ENCODE measurements at places on chromosomes 5 and 9.
A peak's percentile ranks its signal among the peaks of the same experiment; 100 is the strongest.

- DNase-seq: no peak
These were observed 7.9 kb downstream of the PLK2 start for GRCh38 chr5:58451732-58452565.

- DNase-seq: no peak
These were observed 318.2 kb downstream of the BNC2 start for GRCh38 chr9:16552252-16552651.

GRCh38 chr5:157925786-157926671, 67.1 kb upstream of the CLINT1 start:
- no peak for DNase-seq

- no peak for DNase-seq
These were observed 6.6 kb upstream of the CNOT6 start for GRCh38 chr5:180487556-180487955.

DNA sequence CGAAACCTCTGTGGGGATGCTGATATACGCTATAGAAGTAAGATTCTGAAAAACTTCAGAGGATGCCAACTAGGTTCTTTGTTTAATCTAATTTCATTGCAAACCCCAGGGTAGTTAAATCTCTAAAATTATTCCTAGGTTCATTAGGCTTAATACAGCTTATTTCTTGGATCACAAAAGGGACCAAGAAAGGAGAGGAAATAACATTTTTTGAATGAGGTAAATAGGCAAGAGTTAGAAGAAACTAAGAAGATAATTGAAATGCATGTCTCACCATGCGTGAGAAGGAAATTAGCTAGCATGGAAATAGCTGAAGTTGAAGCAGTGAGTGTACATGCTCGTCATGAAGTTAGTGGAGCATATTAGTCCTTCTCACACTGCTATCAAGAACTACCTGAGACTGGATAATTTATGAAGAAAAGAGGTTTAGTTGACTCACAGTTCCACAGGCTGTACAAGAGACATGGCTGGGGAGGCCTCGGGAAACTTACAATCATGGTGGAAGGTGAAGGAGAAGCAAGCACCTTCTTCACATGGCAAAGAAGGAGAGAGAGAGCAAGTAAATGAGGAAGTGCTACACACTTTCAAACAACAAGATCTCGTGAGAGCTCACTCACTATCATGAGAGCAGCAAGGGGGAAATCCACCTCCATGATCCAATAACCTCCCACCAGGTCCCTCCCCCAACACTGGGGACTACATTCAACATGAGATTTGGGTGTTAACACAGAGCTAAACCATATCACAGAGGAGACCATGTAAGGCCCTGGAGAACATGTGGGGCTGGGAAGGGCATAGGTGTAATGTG, 125.1 kb upstream of the OSMR start:
- DNase-seq: no peak

GRCh38 chr9:3549225-3549624, 23.4 kb upstream of the RFX3 start:
- no peak for DNase-seq

GRCh38 chr5:109250533-109251329, 159.0 kb downstream of the PJA2 start:
- DNase-seq: no peak

- no peak for DNase-seq
These were observed 192.1 kb downstream of the SPATA31D1 start for GRCh38 chr9:82180711-82181110.

- no peak for DNase-seq
These were observed 135.4 kb upstream of the MSX2 start for GRCh38 chr5:174589011-174589410.

- DNase-seq: no peak
These were observed 92.5 kb downstream of the CDH9 start for GRCh38 chr5:26945901-26946300.

DNA sequence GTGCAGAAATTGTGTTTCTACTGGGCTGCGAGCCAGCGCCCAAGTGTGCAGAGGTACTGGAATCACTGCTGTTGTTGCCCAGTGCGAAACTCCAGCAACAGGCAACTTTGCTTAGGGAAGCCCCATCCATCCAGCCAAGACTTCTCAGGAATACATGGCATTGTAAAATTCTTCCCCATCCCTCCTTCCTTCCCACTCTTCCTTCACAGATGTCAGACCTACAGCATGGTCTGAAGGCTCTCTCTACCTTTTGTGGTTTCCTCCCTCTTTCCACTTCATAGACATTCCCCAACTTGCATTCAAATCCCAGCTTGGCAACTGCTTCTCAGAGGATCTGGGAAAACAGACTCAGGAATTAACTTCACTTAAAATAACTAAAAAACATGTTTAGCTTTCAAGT, 30.4 kb downstream of the ARL15 start:
- no peak for DNase-seq

DNA sequence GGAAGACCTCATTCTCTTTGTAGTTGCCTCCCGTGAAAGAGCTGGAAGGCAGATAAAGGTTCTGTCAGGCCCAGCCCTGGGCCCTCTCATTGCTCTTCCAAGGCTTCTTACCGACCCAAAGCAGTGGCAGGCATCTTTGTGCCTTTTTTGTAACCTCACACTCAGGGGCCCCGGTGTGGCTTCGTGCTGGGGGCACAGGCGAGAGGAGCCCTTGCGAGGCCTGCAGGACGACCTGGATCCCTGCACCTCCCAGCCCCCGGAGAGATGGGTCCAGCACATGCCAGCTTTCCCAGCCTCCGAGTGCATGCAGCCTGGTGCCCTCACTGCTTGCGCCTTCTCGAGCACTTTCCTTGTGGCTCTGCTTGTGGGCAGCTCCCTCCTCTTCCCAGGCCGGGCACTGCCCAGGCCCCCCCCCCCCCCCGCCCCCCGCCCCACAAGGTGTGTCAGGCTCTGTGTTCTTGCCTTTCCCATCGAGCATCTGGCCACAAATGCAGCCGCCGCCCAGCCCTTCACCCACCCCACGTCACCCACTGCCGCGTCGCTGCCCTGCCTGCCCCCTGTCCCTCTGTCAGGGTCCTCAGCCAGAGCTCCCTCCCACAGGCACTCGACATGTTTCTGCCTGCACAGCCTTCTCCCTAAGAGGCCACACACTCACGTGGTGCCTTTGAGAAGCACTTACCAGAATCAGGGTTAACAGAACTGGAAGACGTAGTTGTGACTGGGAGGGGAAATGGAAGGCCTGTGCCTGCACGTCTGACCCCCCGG, 63.7 kb upstream of the CACNA1B start:
- no peak for DNase-seq

GRCh38 chr5:116572350-116573278, 2.0 kb downstream of the SEMA6A start:
- no peak for DNase-seq

GRCh38 chr9:125329978-125330377, 68.4 kb downstream of the GAPVD1 start:
- DNase-seq: no peak

GRCh38 chr5:114118511-114118910, 243.4 kb upstream of the KCNN2 start:
- DNase-seq: no peak

DNA sequence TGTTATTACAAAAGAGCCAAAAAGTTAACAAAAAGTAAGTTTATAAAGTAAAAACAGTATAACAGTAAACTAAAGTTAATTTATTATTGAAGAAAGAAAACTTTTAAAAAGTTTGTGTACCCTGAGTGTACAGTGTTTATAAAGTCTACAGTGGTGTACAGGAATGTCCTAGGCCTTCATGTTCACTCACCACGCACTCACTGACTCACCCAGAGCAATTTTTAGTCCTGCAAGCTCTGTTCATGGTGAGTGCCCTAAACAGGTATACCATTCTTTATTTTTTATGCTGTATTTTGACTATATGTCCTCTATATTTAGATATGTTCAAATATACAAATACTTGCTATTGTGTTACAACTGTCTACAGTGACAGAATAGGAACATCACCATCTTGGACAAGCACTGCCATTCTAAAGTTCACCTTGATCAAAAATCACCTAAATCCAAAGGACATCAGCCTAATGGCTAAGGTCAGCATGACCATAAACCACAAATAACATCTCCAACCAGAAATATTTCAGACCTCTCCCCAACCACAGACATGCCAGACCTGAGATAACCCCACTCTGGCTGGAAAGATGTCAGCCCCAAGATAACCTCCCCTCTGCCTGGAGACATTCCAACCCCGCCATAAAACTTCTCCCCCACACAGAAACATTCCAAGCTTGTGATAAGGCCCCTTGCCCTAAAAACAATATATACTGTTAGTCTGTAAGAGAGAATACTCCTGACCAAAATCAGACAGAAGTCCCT, 56.1 kb downstream of the AGXT2 start:
- no peak for DNase-seq

DNA sequence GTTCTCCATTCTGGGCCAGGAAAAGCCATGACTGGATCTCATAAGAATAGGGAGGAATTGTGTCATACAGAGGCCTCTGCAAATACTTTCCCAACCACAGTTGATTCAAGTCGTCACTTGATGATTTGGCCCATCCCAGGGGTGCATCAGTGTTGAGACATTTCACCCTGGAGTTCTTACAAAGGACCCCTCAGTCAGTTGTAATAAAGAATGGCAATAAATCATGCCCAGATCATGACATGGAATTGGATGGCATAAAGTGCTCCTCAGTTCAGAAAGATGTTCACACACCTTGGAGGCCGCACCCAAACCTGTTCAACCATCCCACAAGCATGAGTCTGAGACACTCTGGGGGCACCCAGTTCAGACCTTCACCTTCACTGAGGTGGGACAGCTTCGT, 168.1 kb downstream of the NR3C1 start:
- DNase-seq: peak; percentile 28
